ENCODE measurements at places on chromosomes 7 and 10.
A peak's percentile ranks its signal among the peaks of the same experiment; 100 is the strongest.

GRCh38 chr7:5375925-5376324, 47.7 kb downstream of the TNRC18 start:
- no peak for DNase-seq

- no peak for DNase-seq
Measured at GRCh38 chr10:70360215-70360614, 22.2 kb downstream of the LRRC20 start.

DNA sequence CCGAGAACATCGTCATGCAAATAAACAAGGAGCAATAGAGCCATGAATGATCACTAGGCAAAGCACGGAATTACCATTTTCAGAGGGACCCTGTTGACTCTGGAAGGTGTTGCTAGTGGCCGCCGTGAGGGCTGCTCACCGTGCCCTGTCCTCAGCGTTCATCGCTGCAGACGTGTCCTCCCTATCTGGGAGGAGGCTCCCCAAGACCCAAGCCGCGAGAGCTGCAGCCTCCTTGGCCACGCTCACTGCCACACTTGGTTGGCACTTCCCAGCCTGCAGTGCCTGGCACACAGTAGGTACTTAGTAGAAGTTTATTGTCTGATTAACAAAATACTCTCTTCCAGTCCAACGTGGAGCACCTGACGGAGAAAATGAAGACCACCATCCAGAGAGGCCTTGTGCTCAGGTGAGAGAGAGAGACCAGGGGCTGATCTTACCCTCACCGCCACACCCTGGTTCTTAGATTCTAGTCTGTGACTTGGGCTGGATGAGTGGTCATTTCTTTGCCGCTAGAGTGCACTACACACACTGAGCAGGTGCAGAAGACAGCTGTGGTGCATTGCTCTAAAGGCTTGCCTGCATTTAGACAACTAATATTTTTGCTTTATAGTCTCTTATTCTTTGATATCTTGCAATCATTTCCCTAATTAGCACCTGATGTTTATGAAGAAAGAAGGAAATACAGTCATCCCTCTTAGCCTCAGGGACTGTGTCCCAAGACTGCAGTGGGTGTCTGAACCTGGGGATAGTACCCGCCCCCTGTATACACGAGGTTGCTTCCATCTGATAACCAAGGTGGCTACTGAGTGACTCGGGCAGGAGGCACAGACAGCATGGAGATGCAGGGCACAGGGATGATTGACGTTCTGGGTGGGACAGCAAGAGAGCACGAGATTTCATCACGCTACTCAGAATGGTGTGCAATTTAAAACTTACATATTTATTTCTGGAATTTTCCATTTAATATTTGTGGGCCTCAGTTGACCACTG, 40.3 kb downstream of the PITRM1 start:
- no peak for DNase-seq

GRCh38 chr10:71290806-71291527, 28.1 kb upstream of the SLC29A3 start:
- DNase-seq = no peak

- DNase-seq = no peak
Measured at GRCh38 chr10:102900006-102900405, 18.1 kb upstream of the CNNM2 start.

- DNase-seq = no peak
Measured at GRCh38 chr10:30046476-30046875, 12.9 kb downstream of the JCAD start.

- DNase-seq = peak; percentile 67
Measured at GRCh38 chr10:79093658-79094411, 25.1 kb downstream of the ZMIZ1 start.

DNA sequence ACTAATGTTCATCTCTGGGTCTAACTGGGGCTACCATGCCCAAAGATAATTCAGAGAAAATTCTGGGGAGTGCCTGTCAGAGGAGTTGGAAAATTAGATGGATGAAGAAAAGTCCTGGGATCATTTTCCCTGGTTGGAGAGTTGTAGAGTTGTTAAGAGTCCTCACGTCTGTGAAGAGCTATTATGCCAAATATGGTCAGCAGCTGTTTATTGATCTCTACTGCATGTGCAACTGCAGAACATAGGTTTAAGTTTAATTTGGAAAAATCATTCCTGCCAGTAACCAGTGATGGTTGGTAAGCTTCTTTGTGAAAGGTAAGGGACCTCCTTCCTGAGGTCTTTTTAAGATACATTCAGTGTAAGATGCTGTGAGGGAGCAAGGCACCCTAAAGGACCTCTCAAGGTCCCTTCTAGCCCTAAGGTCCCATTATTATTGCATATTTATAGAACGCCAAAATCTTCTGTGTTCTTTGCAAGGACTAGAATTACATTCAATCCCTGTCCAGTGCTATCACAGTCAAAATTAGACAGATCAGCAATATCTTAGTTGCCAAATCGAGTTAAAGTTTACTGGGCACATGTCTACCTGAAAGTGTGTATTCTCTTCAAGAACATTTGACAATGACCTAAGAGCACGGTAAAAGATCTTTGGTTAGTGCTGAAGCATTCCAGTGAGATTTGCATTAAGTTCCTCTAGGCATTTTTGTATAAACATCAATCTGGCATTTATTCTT, 62.7 kb downstream of the VTI1A start:
- no peak for DNase-seq

GRCh38 chr7:101935521-101936141, 118.2 kb downstream of the CUX1 start:
- peak; percentile 68 for DNase-seq

DNA sequence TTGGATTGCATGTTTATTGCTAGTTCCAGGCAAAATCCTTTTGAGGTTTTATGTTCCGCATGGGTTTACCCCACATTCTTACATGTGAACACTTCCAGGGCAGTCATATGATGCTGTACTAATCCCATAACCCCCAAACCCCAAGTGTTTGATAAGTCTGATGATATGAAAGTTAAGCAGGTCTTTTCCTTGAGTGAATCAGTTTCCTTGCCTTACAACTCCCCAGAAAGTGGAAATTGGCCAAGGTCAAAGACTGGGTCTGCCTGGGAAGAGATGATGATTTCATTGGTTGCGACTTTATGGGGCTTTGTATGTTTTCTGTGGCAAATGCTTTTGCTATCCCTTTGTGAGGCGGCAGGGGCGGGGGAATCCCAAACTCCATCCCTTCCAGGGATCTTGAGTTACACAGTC, 24.7 kb downstream of the AFAP1L2 start:
- DNase-seq = no peak

GRCh38 chr7:111356941-111357340, 205.4 kb downstream of the IMMP2L start:
- DNase-seq = no peak

GRCh38 chr10:89478085-89478738, 57.2 kb downstream of the SLC16A12 start:
- DNase-seq = peak; percentile 75

DNA sequence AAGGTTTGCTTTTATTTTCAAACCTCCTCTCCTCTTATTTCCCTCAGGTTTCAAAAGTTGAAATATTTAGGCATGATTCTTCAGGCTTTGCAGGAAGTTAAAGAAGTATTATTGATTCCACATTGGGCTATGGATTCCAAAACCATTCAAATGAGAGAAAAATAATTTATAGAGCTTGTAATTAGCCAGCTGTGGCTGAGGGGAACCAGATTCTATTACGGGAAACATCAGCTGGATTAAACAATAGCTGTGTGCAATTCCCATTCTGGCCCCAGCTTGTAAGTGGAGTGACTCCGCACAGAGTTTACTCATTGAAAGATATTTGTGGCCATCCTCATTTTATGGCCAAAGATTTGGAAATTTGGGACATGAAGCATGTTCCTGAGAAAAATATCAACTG, 77.0 kb upstream of the PHYHIPL start:
- no peak for DNase-seq

DNA sequence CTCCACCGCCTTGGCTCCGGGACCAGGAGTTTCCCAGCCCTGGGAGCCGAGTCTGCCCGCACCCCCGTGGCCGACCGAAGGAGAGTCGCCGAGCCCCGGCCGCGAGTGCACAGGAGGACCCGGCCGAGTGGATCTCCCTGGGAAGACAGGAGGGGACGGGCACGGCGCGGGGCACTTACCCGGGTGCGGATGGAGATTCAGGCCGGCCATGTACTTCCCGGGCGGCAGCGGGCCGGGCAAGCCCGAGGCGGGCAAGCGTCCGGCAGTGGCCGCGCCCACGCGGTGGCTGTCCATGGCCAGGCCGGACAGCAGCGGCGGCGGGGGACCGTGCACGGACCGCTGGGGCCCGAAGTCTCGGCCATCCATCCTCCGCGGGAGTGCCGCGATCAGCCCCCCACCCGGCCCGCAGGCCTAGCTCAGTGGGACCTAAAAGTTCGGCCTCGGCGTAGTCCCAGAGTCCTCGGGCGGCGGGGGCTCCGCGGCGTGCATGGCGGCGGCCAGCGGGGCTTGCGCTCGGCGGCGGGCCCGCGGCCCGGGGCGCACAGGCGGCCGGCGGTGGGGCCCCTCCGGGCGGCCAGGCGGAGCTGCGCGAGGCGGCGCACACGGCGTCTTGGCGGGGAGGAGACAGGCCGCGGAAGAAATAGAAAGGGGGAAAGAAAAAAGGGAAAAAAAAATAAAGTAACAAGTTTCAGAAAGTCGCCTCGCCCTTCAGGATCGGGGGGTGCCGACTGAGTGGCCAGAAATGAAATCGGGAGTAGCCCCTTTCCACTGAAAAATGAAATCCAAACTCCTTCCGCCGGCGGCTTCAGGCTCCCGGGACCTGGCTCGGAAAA, 2.5 kb downstream of the TNRC18 start:
- DNase-seq = peak; percentile 66

- no peak for DNase-seq
Measured at GRCh38 chr10:22657024-22657423, 57.4 kb downstream of the PIP4K2A start.

- peak; percentile 87 for DNase-seq
Measured at GRCh38 chr7:35185908-35186731, 67.8 kb downstream of the TBX20 start.

- DNase-seq = no peak
Measured at GRCh38 chr7:36945612-36946400, 221.5 kb upstream of the AOAH start.

- no peak for DNase-seq
Measured at GRCh38 chr7:45189151-45189970, 31.8 kb downstream of the RAMP3 start.

- no peak for DNase-seq
Measured at GRCh38 chr10:10658172-10658785, 359.4 kb upstream of the CELF2 start.

- peak; percentile 20 for DNase-seq
Measured at GRCh38 chr10:122078965-122079795, 90.2 kb downstream of the TACC2 start.

DNA sequence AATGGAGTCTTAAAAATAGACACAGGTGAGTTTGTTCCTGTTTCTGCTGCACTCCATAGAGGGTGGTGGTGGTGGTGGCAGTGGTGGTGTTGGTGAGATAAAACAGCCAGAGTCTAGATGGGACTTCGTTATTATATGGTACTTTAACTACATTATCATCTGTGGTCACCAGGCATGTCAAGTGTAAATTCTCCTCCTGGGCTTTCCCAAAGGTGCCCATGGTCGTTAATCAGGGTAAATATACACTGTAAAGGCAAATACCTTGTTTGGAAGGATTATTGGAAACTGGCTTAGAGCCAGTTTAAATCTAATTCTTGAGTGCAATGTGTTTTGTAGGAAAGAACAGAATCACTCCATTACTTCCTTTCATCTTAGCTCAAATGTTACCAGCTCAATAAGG, 21.5 kb upstream of the COMMD3 start:
- no peak for DNase-seq

DNA sequence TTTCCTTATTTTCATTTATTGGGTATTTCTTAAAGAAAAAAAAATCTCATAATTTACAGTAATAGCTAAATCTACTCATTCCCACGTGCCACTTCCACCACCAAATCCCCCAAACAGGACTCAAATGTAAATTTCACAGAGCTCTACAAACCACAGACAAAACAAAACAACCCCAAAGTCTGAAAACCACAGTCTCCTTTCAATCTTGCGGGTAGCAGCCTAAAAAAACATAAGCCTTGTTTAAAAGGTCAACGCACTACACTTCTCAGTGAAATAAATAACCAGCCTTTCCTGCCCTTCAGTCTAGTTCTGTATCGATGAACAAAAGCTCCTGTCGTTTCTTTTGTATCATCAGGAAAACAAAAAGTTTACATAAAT, 121.8 kb upstream of the AFAP1L2 start:
- no peak for DNase-seq

GRCh38 chr7:43870316-43870715, 999 bp upstream of the MRPS24 start:
- DNase-seq = no peak

DNA sequence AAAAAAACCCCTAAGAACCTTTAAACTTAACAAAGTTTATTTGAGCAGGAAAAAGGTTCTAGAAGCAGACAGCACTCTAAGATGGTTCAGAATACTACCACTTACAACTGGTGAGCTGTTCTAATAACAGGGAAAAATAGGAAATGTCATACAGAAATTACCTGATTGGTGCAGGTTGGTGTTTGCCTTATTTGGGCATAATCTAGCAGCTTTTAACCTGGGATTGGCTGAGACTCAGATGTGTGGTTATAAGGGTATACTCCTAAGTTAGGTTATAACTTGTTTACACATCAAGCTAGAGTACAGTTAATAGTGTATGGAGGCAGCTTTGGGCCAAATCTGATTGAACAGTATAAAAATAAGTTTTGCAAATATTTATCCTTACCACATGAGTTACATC, 59.8 kb downstream of the MAPK8 start:
- DNase-seq = no peak

GRCh38 chr7:151891753-151892152, 14.8 kb upstream of the PRKAG2 start:
- DNase-seq = peak; percentile 27

- DNase-seq = no peak
Measured at GRCh38 chr10:86231796-86232560, 134.6 kb downstream of the GRID1 start.

DNA sequence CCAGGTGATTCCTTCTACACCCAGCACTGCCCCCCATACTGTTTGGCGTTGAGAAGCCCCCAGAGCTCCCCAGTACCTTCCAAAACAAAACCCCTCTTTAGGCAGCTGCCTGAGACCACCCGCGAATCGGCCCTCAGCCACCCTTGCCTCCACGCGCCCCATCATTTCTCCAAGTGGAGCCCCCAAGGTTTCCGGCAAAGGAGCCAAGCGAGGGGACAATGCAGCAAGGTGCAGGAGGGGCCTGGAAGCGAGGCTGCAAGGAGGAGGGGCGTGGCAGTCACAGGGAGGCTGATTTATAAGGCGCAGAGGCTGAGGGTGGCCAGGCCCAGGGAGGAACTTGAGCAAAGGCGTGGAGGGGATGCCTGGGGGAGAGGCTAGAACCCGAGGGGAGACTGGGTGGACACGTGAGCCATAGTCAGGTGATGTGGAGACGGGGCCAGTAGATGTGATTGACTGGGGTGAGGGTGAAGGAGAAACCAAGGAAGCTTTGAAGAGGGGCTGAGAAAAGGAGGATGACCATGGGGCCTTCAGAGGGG, 16.2 kb downstream of the SLC29A3 start:
- no peak for DNase-seq

- DNase-seq = no peak
Measured at GRCh38 chr7:27163288-27164044, 1.9 kb downstream of the HOXA9 start.

- no peak for DNase-seq
Measured at GRCh38 chr10:20195076-20195475, 378.8 kb downstream of the PLXDC2 start.

All from endodermal cell (in vitro differentiated cells).